GM23338 (cell line): ENCODE measurements at places on chromosomes 1 and 21. TPM values are rescaled to one million over a fixed set of nuclear protein-coding genes. Genes with fewer than 3 reads are reported as not detected.

RUSC1 gene
- 57.6 and 87.7 TPM in 2 replicates for total RNA-seq

DNA sequence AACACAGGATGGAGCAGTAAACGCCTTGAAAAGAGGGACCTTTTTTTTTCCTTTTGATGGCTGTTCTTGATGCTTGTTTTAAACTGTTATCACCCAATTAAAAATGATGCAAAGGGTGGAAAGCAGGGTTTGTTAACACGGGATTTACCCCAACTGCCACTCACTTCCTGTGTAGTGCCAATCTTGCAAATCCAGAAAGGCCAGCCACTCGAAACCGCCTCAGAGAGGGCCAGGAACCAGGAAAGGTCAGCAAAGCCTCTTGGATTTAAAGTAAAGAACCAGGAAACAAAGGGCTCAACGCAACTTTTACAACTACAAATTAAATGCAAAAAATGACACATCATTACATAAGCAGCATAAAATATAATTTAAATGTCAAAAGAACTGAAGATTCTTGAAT is 347.4 kb downstream of the PDE4B start:
- H3K4me3 ChIP-seq: no peak overlapping the region
- DNase-seq: no peak
- H3K36me3 ChIP-seq: no peaks in the 10 kb centered on the region
- H3K27me3 ChIP-seq: no peaks in the 10 kb centered on the region

- H3K36me3 ChIP-seq: no peaks in the 10 kb centered on the region
- no peaks in the 10 kb centered on the region for H3K4me1 ChIP-seq
- DNase-seq: no peak
- no peak overlapping the region for H3K4me3 ChIP-seq
- H3K27ac ChIP-seq: no peak overlapping the region
Measured at GRCh38 chr1:69551476-69552324, 16.0 kb upstream of the LRRC7 start.

DNA sequence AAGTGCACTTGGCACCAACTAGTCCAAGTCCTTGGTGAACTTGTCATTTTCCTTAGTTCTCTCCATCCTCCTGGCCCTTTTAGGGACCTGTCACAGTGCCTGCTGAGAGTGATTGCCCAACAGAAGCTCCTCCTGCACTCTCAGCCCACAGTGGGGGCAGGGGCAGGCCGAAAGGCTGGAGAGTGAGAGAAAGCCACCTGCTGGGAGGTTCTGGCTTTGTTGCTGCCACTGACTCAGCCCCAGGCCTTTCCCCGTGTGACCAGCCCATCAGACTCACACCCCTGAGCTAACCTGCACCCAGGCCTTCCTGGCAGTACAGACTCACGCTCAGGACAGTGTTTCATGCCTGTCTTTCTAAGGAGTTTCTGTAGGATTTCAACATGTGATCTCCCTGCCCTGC is 17.1 kb upstream of the PROK1 start:
- no peaks in the 10 kb centered on the region for H3K27me3 ChIP-seq
- no peak overlapping the region for H3K27ac ChIP-seq
- peak; percentile 80 for DNase-seq
- H3K4me3 ChIP-seq: no peak overlapping the region

MANEAL gene
- total RNA-seq: 8.1 and 8.6 TPM in 2 replicates

- peaks cover 4% of the 10 kb centered on the region; the same call in 1 of the 2 replicates for H3K36me3 ChIP-seq
- peak; percentile 78 for DNase-seq
- H3K27ac ChIP-seq: no peak overlapping the region
- peaks cover 53% of the 10 kb centered on the region for H3K27me3 ChIP-seq
Measured at GRCh38 chr1:114154963-114155322, 1.3 kb upstream of the SYT6 start.

GRCh38 chr1:98157524-98158313 is 236.9 kb upstream of the DPYD start:
- no peak overlapping the region for H3K4me3 ChIP-seq
- no peaks in the 10 kb centered on the region for H3K36me3 ChIP-seq
- DNase-seq: no peak
- no peak overlapping the region for H3K27ac ChIP-seq

DNA sequence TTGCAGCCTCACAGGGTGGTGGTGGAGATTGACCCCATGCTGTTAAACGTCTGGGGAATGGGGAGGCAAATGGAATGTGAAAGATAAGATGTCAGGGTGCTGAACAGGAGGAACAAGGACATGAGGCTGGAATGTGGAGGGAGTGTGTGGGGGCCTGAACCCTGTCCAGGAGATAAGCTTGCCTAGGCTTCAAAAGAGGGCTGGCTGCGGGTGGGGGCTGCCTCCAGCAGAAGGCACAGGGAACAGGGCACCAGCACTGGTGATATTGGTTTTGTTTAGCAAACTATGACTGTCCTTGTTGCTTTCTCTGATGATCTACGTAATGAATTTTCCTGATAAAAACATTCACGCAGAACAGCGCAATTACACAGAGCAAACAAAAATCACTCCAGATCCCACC is 52.4 kb upstream of the LRP8 start:
- DNase-seq: no peak
- H3K36me3 ChIP-seq: no peaks in the 10 kb centered on the region
- peaks cover 16% of the 10 kb centered on the region; the same call in 1 of the 2 replicates for H3K4me1 ChIP-seq
- no peak overlapping the region for H3K27ac ChIP-seq
- H3K4me3 ChIP-seq: no peak overlapping the region

DNA sequence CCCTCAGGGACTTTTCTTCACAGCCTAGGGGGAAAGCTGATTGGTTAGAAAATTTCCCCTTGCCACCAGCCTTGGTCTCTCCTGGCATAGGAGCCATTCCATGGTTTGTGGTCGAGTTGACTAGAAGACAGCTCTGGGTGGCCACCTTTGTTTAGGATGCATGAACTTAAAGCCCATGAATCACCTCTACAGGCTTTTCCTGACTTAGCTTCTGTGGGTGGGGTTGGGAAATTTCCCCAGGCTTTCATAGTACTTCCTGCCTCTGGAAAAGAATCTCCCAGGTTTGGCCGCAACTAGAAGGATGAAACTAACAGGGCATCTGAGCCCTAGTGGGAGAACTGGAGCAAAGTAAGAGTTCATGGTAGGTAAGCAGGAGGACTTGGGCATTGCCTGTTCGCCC is 72.6 kb downstream of the SNRPE start:
- H3K36me3 ChIP-seq: no peaks in the 10 kb centered on the region
- DNase-seq: no peak
- H3K4me3 ChIP-seq: no peak overlapping the region
- H3K27ac ChIP-seq: no peak overlapping the region
- no peaks in the 10 kb centered on the region for H3K27me3 ChIP-seq

REG4 gene
- total RNA-seq: not detected in 2 replicates

NBPF4 gene
- total RNA-seq: not detected in 2 replicates

GRCh38 chr1:63870152-63870551 is 96.3 kb downstream of the ROR1 start:
- H3K4me3 ChIP-seq: no peak overlapping the region
- H3K27ac ChIP-seq: no peak overlapping the region
- peak; percentile 60 for DNase-seq

- H3K27me3 ChIP-seq: no peaks in the 10 kb centered on the region
- no peak within 1 kb of the TSS for H3K4me3 ChIP-seq
- DNase-seq: no peak
- H3K4me1 ChIP-seq: no peaks in the 10 kb centered on the region
- no peak within 1 kb of the TSS for H3K27ac ChIP-seq
Measured at GRCh38 chr1:152774875-152775274, at the start of gene LCE1F. Gene LCE1F, plus strand, starts transcription at chr1:152775140. Its CDS starts 1,232 bp downstream, at chr1:152776372.

- H3K4me1 ChIP-seq: 0 out of 2 replicates have a peak, but pooled peaks cover 4% of the 10 kb centered on the region
- peaks cover 49% of the 10 kb centered on the region for H3K27me3 ChIP-seq
- no peak for DNase-seq
- H3K4me3 ChIP-seq: no peak overlapping the region
- H3K36me3 ChIP-seq: no peaks in the 10 kb centered on the region
Measured at GRCh38 chr1:152118915-152119314, 3.7 kb upstream of the TCHH start.

- DNase-seq: no peak
- peaks cover 22% of the 10 kb centered on the region for H3K4me1 ChIP-seq
- no peaks in the 10 kb centered on the region for H3K27me3 ChIP-seq
- H3K36me3 ChIP-seq: no peaks in the 10 kb centered on the region
- no peak overlapping the region for H3K4me3 ChIP-seq
- no peak overlapping the region for H3K27ac ChIP-seq
Measured at GRCh38 chr1:220410611-220411010, 117.3 kb upstream of the MARK1 start.

DNA sequence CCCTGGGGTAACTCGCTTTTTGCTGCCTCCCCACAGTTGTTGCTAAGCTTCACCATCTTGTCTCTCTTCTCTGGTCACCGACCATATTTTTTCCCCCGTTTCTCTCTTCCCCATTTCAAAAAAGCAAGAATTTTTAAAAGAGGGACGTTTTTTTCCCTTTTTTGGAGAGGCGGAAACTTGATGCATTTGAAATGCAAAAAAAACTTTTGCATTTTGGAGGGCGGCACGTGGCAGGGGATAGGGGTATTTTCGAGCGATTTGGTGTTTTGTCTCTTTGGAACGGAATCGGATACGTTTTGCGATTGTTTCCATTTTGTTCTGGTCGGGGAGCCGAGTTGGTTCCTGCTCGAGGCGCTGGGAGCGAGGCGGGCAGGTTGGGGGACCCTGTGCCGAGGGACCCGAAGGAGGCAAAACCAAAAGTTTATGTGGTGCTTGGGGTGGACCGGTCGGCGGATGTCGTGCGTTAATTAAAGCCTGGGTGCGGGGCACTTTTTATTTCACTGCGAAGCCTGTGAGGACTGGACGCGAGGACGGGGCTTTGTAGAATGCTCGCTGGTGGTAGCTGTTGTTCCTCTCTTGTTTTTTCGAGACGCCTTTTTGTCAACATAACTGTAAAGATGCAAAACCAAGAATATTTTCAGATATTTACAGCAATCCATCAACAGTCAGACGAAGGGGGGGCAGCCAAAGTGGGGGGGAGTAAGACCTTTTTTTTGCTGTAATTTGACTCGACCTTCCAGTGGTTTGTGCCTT is 884 bp downstream of the H3-3A start:
- no peaks in the 10 kb centered on the region for H3K27me3 ChIP-seq
- peaks cover 30% of the 10 kb centered on the region for H3K36me3 ChIP-seq
- H3K4me1 ChIP-seq: peaks cover 28% of the 10 kb centered on the region
- peak overlapping the region; percentile 100 for H3K27ac ChIP-seq

- no peaks in the 10 kb centered on the region for H3K36me3 ChIP-seq
- no peak overlapping the region for H3K27ac ChIP-seq
- H3K4me1 ChIP-seq: no peaks in the 10 kb centered on the region
- DNase-seq: no peak
Measured at GRCh38 chr1:154453574-154454352, 48.3 kb upstream of the TDRD10 start.
